HFF-Myc (cell line): ENCODE measurements at places on chromosomes 2 and 18.

- no peak for DNase-seq
Measured at GRCh38 chr2:231189171-231189530, 9.3 kb upstream of the ARMC9 start.

DNA sequence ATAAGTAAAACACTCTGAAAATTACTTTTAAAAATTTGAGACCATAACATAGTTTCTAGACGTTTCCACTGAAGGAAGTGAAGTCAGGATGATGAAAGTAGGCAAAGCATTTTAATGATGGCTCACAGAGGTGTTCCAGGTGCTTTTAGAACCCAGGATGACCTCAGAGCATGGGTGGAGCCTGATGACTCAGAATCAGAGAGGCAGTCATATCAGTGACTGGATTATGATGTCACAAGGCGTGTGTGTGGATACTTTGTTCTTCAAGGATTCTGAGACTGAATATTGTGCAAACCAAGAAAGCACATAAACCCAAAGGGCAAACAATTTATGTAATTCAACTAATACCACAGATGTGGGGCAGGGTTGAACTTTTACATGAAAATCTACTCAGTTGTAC lies 208.0 kb upstream of the FBXO11 start:
- peak; percentile 29 for DNase-seq

DNA sequence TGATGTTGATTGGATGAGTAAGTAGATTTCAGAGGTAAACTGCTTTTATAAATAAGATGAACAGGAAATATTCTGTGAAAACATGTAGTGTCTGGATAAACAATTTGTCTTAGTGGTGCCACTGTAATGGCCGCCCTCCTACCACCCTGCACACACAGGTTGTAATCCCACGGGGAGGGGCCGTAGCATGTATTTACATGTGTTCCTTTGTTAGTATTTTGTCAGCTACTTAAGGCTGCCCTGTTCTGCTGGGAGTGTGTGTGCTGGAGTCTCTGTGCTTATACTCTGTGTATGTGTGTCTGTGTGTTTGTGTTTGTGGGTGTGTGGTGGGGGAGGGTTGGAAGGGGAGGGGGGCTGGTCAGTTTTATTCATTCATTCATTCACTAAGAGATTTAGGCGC lies 5.1 kb downstream of the TSHZ1 start:
- DNase-seq: no peak

- DNase-seq: no peak
Measured at GRCh38 chr2:24492421-24493279, 1.6 kb downstream of the NCOA1 start.

GRCh38 chr2:187719510-187719909 lies 165.3 kb upstream of the TFPI start:
- DNase-seq: no peak

DNA sequence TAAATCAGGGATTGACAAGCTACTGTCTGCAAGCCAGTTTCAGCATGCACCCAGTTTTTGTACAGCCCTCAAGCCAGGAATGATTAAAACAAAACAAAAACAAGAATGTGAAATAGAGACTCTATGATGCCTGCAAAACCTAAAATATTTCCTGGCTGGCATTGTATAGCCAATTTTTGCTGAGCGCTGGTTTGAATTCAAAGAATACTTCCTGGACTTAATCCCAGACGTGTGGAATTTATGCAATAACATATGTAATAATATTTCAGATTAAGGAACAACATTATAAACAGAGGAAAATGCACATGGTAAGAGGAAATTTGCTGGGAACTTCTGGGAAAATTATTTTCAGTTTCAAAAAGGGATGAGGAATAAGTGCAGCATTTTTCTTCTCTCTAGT lies 148.1 kb upstream of the RPRM start:
- DNase-seq: no peak

DNA sequence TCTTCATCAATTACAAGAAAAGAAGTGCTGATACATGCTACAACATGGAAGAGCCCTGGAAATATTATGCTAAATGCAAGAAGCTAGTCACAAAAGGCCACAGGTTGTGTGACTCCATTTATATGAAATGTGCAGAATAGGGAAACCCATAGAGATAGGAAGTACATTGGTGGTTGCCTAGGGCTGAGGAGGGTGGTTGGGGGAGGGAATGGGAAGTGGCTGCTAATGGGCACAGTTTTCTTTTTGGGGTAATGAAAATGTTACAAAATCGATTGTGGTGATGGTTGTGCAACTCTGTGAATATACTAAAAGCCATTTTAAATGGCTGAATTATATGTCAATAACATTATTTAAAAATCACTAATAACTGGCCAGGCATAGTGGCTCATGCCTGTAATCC lies 24.3 kb upstream of the RESP18 start:
- DNase-seq: no peak

GRCh38 chr2:145351864-145352425 lies 832.0 kb upstream of the ZEB2 start:
- no peak for DNase-seq

DNA sequence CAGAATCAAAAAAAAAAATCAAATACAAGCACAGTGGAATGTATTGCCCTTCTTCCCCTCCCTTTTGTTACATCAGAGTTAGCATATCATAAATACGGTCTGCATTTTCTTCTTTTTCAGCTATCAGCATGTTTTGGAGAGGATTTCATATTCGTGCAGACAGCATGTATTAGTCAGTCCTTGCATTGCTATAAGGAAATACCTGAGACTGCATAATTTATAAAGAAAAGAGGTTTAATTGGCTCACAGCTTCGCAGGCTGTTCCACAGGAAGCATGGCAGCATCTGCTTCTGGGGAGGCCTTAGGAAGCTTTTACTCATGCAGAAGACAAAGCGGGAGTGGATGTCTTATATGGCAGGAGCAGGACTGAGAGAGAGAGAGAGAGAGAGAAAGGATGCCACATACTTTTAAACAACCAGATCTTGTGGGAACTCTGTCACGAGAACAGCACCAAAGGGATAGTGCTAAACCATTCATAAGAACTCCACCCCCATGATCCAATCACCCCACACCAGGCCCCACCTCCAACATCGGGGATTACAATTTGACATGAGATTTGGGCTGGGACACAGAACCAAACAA lies 8.9 kb downstream of the IL1B start:
- no peak for DNase-seq

- DNase-seq: no peak
Measured at GRCh38 chr2:148592791-148593190, 51.8 kb upstream of the EPC2 start.

- peak; percentile 38 for DNase-seq
Measured at GRCh38 chr18:62183578-62184195, 3.2 kb downstream of the PIGN start.

GRCh38 chr2:80852808-80853139 lies 548.2 kb upstream of the LRRTM1 start:
- DNase-seq: no peak

GRCh38 chr2:217858519-217859491 lies 144.0 kb downstream of the TNS1 start:
- no peak for DNase-seq

- no peak for DNase-seq
Measured at GRCh38 chr2:120440521-120441350, 94.8 kb downstream of the INHBB start.

GRCh38 chr2:71713581-71714580 lies 260.5 kb downstream of the DYSF start:
- no peak for DNase-seq

DNA sequence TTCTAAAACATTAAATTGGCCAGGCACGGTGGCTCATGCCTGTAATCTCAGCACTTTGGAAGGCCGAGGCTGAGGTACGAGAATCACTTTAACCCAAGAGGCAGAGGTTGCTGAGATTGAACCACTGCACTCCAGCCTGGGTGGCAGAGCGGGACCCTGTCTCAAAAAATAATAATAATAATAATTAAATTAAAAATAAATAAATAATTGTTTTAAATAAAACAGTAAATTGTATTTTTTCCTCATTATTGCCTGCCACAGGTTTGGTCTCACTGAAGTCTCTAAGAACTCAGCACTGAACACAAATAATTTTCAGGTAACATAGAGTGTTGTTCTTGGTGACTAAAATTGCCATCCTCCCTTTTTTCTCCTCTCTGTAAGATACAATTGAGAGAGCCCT lies 19.8 kb downstream of the COL5A2 start:
- no peak for DNase-seq

- no peak for DNase-seq
Measured at GRCh38 chr2:94774851-94775250, 96.4 kb upstream of the TEKT4 start.

GRCh38 chr2:239039479-239039861 lies 191.6 kb downstream of the TWIST2 start:
- DNase-seq: no peak

DNA sequence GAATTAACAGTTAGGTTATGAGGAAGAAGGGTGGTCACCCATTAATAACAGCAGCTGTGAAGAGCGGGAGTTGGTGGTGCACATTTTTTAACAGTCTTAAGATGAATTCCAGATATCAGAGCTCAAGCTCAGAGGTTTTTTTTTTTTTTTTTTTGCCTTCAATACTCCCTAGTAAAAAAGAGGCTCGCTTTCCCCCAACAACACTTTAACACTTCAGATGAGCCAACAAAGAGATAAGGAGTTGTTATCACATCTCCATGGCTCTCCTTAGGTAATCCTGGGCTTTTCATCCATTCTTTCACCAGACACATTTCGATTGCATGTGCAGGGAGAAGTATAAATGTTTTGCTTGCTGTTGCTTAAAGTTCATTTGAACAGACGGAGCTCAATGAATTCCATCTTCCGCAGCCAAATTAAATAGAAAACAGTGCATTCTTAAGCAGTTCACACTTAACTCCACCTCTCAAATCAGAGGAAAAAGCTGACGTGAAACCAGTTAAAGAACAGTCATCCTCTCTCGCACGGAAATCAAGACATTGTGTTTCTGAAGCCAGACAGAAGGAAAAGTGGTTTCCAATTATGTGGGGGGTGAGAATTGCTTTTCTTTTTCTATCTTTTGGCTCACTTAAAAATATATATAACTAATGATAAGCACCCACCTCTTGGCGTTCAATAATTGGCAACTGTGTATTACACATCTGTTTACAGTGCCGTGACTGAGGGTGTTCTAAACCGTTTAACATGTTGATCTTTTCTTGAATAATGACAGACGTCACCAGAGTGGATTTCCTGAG lies 118.2 kb downstream of the ZNF521 start:
- no peak for DNase-seq

GRCh38 chr2:127074358-127074757 lies 32.6 kb downstream of the BIN1 start:
- no peak for DNase-seq

GRCh38 chr18:51952844-51953243 lies 387.2 kb upstream of the DCC start:
- DNase-seq: no peak

DNA sequence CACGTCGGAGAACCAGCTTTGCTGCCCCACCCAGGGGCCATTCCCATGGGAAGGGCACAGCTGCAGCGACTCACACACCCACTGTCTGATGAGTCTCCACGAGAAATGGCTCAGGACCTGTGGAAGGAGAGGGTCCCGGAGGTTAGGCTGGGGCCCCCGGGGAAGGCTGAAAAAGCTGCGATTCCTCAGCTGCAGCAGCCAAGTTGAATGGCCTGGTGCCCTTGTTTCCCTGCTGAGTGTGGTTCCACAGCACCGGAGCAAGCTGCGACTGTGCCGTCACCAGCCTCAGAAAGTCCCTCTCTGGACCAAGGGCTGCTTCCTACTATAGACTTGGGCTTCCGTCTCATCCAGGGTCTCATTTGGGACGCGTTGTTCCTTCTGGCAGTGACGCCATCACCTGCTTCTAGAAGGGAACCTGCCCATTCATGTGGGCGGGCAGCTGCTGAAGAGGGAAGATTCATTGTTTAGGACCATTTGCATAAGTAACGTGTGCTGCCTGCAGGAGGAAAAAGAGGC lies 180.2 kb downstream of the INHBB start:
- no peak for DNase-seq

DNA sequence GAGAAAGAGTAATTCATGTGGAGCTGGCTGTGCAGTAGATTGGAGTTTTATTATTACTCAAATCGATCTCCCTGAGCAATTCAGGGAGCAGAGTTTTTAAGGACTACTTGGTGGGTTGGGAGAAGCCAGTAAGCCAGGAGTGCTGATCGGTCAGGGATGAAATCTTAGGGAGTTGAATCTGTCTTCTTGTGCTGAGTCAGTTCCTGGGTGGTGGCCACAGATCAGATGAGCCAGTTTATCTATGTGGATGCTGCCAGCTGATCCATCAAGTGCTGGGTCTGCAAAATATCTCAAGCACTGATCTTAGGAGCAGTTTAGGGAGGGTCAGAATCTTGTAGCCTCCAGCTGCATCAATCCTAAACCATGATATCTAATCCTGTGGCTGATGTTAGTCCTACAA lies 17.0 kb upstream of the UGT1A8 start:
- DNase-seq: no peak

- no peak for DNase-seq
Measured at GRCh38 chr2:129575431-129575830, 404.0 kb upstream of the RAB6C start.

GRCh38 chr2:26243470-26244308 lies 743 bp downstream of the HADHA start:
- no peak for DNase-seq

- no peak for DNase-seq
Measured at GRCh38 chr2:119126650-119127049, 31.9 kb downstream of the C1QL2 start.

GRCh38 chr18:4544142-4544541 lies 89.0 kb upstream of the DLGAP1 start:
- DNase-seq: no peak

GRCh38 chr2:181058378-181059269 lies 78.2 kb downstream of the UBE2E3 start:
- DNase-seq: no peak

DNA sequence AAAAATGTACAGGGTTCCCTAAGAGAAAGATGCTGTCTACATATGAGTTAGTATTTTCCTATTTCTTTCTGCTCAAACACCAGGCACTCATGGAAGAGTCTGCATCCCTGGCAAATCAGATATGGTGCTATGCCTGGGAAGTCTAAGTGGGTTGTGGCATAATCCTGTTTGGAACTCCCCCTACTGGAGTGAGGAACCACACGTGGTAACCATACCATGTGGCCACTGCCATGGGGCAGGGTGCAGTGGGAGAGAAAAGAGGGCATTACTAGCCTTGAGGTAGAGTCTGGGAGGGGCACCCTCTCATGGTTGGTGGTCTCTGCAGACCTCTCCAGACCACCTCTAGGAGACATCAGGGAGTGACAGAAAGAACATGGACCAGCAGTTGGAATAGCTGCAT lies 257.9 kb upstream of the ATP5MC3 start:
- DNase-seq: no peak

DNA sequence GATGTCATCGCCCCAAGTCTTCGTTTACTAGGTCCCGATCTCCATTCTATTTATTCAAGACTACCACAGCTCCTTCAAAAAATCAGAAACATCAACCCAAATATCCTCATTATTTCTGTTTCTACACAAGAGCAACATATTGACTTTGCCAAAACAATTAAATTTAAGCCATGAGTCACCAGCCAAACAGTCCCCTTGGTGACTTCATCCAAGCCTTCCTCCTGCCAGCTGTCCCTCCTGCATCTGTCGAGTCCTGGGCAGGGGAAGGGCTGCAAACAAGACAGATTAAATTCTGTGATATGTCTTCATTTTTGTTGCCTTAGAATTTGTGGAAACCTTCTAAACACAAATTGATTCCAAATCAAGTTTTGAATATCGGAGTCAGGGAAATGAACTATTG lies 110.3 kb downstream of the SP3 start:
- DNase-seq: peak; percentile 31
